Non-pigmented ciliary epithelial cell (primary cell): ENCODE measurements at places on chromosomes 11 and 22.

DNA sequence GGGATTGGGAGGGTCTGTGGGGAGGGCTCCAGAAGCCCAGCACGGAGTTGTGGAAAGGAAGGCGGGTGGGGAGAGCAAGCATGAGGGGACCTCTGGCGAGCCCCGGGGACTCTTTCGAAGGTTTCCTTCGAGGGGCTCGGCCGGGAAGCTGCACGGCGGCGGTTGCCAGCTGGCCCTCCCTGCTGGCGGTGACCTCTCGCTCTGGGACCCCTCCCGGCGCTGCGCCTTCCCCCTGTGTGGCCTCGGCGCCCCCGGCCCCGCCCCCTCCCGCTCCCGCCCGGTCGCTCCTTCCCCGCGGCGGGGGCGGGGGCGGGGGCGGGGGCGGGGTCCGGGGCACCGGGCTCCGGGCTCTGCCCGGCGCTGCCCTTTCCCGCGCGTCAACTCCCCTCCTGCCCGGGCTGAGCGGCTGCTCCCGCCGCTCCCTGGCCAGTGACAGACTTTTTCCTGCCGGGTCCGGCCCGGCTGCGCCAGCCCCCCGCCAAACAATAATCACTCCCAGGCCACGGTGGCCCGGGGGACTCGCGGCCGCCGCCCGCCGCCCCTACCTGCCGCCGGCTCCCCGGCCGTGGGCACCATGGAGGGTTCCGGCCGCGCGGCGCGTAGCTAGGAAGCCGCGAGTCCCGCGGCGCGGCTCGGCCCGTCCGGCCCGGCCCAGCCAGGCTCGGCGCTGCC, 941 bp downstream of the CLCF1 start:
- DNase-seq = no peak

- DNase-seq = peak; percentile 52
Observed at GRCh38 chr22:39439170-39439569, 17.6 kb upstream of the MGAT3 start.

DNA sequence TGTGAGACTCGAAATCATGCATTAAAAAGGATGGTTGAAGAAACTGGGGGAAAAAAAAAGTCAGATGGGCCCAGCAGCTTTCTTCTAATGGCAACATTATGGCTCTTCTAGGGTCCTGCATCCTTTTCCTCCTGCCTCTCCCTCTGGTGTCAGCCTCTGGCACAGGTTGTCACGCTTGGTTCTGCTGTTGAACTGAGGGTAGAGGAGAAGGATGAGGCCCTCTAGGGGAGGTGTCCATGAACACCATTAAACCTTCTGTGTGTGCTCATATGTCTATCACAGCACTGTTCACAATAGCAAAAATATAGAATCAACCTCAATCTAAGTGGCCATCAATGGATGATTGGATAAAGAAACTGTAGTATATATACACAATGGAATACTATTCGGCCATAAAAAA, 36.0 kb downstream of the BUD13 start:
- DNase-seq = no peak

GRCh38 chr11:33018840-33019239, 3.2 kb downstream of the DEPDC7 start:
- DNase-seq = no peak

DNA sequence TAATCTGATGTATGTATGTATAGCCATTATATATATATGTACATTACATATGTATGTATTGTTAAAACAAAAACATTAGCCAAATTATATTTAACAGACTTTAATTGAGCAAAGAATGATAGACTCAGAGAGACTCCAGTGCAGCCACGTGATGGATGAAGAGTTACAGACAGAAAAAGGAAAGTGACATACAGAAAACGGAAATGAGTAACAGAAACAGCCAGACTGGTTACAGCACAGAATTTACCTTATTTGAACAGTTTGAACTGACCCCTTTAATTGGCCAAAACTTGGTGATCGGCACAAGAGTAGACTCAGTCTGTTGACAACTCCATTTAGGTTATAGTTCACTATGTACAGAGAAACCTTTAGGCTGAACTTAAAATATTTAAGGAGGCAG, 35.0 kb downstream of the CHORDC1 start:
- DNase-seq = no peak

GRCh38 chr22:20196094-20196842, 45.4 kb upstream of the CCDC188 start:
- no peak for DNase-seq

DNA sequence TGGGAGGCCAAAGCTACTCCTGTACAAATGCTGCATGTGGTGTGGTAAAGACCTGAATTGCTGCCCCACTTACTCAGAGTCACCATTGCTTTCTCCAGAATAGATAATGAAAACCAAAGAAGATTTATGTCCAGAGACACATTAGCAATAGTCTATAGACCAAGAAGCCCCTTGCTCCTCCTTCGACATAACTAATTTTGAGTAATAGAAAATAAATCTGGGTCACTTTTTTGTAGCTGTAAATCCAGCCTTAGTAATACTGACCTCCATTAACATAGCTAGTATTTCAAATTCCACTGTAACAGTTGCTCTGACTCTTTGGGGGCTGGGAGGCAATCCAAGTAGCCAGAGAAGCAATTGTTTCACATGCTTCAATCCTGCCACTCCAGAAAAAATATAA, 145.9 kb downstream of the MAML2 start:
- DNase-seq = no peak

DNA sequence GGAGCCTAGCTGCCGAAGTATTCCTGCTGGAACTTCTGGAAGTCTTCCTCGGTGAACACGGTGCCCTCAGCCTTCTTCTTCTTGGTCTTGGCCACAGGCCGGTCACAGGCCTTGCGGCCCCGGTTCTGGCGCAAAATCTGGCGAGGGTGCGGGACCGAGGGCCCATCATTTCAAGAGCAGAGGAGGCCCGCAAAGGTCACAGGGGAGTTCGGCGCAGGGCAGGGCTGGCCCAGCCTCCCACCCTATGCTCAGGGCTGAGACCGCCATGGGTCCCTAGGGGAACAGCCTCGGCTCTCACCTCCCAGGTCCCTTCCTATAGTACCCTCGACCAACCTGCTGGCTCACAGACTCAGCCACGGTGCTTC, 3.1 kb downstream of the RPS19BP1 start:
- DNase-seq = no peak

GRCh38 chr22:35622191-35622913, 5.2 kb upstream of the MB start:
- DNase-seq = no peak

DNA sequence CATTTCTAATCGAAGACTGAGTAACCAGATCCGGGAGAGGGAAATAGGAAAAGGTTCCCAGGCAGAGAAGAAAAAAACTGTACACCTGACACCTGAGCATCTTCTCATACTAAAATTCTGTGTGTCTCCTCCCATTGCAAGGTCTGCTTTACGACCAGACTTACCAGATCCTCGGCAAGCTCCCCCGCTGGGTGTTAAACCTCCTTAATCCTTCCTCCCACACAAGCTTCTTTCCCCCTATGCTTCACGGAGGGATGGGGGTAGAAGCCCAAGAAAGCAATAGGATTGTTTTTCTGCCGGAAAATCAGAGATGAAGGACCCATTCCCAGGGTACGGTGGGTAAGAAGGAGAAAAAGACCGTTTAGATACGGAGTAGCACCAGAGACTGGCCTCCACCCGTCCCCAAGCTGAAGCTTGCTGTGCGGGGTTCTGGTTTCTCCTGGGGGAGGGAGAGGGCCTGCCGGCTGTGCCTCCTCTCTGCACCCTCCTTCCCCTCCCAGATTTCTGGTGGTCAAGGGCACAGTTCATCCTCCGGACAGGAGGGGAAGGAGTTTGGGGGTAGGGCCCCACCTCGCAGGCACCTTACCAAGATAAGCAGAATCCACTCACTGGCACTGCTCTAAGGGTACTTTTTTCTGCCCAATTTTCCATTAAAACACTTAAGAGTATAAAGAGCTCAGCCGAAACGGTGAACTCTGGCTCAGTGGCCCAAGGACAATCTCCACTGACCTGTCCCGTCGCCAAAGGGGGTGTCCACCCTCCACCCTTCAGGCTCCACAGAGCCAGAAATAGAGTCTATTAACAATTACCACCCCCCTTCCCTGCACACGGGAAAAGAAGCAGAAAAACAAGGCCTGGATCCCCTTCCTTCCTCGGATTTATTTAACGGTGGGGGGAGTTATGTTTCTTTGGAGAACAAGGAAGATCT, 1.2 kb downstream of the TOB2 start:
- DNase-seq = no peak

DNA sequence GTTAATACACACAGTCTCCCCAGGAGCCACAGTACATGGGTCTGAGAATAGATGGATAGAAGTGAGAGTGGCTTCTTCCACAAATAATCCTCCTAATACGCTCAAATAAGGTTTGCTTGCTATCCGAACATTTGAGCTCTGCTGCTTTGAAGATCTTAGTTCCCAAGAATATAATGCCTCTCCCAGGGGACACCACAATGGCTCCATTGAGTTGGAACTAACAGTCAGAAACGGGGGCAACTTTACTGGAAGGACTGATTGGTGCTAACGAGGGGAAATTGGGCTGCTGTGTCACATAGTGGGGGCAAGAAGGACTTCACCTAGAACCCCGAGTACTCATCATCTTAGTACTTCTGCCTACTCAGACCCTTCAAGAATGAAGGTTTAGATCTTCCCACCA, 66.2 kb downstream of the IGLL5 start:
- no peak for DNase-seq

GRCh38 chr11:115894176-115894575, 390.0 kb upstream of the CADM1 start:
- no peak for DNase-seq

DNA sequence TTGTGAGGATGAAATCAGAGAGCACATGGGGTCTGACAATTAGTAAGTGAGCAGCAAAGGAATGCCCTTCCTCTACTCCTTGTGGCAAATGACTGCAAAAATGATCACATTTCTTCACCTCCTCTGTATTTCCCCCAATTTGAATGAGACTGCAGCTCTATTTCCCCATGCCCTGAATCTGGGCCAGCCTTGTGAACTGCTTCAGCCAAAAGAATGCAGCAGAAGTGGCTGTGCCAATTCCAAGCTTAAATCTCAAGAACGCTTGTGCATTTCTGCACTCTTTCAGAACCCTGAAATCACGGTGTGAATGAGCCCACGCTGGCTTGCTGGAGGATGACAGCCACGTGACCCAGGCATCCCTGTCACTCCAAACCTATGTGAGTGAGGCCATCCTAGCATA, 9.9 kb downstream of the SLC43A3 start:
- DNase-seq = no peak

DNA sequence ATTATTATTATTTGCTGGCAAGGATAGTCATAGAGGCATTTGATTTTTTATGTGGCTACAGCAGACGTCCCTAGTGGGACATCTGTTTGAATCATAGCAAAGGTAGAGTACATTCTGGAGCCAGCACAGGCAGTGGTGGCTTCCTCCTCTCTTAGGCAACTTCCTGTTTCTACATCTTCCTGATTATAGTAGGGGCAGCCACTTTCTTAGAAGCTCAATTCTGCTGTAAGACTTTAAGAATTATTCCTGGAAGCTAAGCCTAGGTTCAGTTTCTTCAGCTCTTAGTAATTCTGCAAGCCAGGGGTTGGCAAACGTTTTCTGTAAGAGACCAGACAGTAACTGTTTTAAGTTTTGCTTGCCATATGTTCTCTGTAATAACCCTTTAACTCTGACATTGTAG, 129.3 kb upstream of the TENM4 start:
- no peak for DNase-seq

GRCh38 chr22:49132009-49132408, 695.7 kb downstream of the BRD1 start:
- no peak for DNase-seq

DNA sequence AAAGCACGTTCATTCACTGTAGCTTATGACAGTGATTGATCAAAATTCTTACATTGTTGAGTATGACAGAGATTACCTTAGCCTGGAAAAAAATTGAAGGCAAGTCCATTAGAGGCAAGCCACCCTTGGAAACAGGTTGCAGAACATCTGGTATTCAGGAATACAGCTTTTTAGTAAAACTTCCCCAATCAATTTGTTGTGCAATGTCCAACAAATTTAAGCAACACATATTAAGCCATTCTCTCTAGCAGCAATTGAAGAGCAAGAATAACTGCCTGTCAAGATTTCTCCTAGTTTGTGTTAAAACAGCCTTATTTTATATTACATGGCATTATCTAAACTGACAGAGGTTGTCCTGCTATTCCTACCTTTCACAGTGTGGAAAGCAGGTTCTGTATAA, 37.0 kb downstream of the BCL2L13 start:
- no peak for DNase-seq

GRCh38 chr11:10490398-10491241, 35.6 kb downstream of the AMPD3 start:
- DNase-seq = peak; percentile 74

- no peak for DNase-seq
Observed at GRCh38 chr11:117868815-117869561, 7.5 kb downstream of the FXYD6 start.

GRCh38 chr22:41382098-41382578, 396 bp downstream of the TEF start:
- no peak for DNase-seq

- DNase-seq = no peak
Observed at GRCh38 chr22:26931471-26931870, 274.1 kb downstream of the MIAT start.

GRCh38 chr22:19226428-19226827, 47.9 kb upstream of the SLC25A1 start:
- DNase-seq = no peak

DNA sequence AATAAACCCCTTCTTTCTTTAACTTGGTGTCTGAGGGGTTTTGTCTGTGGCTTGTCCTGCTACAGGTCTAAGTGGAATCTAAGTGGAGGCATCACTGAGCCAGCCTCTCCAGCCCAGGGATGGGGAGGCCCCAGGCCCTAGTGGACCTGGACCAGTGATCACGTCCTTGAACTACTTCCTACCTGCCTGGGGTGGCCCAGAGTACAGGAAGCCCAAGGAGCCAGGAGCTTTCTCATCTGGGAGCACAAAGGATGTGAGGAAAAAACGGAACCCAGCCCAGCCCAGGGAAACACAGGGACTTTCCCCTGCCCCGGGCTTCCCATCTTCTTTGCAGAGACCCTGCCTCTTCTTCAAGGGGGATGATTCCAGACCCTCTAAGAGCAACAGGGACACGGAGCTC, 3.5 kb upstream of the CD5 start:
- no peak for DNase-seq

- DNase-seq = no peak
Observed at GRCh38 chr11:63843041-63843440, 4.1 kb downstream of the MARK2 start.

GRCh38 chr11:15735706-15736105, 620.6 kb downstream of the SOX6 start:
- no peak for DNase-seq
